ENCODE measurements at places on chromosomes 2 and 18.

- no peak for DNase-seq
Measured at GRCh38 chr2:171482877-171483276, 39.4 kb upstream of the CYBRD1 start.

DNA sequence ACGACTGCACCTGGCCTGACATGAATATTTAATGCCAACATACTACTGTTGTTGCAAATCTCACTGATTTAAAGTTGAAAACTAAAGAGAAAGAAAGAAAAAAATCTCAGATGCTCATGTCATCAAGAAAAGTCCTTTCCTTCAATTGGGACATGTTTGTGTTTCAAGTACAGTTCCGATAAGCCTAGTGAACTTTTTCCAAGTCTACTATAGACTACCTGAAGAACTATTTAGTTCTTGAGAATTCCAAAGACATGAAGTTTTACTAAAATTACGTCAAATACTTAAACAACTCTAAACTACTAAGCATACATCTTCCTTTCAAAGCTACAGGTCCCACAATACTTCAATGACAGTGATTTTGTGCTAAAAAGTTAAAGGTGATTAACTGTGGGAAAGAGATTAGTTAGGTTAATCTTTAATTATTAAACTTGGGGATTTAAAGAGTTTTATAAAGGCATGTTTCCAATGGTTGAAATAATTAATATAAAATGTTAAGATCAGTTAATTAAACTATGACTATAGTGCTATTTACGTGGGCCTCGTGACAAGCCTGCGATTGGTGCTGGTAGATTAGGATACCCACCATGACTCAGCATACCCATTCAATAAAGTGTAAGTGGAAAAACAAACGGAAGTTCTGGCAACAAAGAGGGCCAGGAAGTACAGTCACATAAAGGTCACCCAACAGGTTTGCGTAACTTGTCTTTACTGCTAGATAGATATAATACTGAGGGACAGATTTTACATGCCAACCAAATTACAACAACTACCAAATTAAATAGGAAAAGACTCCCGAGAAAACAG lies 55.5 kb downstream of the SEPTIN10 start:
- DNase-seq, result no peak

DNA sequence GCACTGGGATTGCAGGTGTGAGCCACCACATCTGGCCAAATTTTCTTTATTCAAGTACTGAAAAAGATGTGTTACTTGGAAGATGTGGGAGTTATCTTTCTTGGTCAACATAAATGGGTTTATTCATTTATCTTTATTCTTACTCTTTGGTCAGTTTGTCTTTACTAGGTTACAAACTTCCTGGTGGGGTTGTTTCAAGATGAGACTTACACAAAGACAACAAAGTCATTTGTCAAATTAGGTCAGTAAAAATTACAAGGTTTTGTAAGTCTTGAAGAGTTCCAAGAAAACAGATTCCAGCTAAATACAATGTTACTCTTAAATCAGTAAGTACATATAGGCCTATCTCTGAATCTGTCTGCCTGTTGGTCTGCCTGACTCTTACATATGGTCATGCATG lies 48.9 kb downstream of the DARS1 start:
- no peak for DNase-seq

- DNase-seq, result no peak
Measured at GRCh38 chr2:220279840-220280239, 652.4 kb downstream of the SLC4A3 start.

GRCh38 chr2:37590119-37590571 lies 81.3 kb downstream of the CDC42EP3 start:
- no peak for DNase-seq

- no peak for DNase-seq
Measured at GRCh38 chr2:6556755-6557154, 309.0 kb downstream of the CMPK2 start.

GRCh38 chr2:162057426-162057825 lies 16.6 kb downstream of the DPP4 start:
- DNase-seq, result no peak

DNA sequence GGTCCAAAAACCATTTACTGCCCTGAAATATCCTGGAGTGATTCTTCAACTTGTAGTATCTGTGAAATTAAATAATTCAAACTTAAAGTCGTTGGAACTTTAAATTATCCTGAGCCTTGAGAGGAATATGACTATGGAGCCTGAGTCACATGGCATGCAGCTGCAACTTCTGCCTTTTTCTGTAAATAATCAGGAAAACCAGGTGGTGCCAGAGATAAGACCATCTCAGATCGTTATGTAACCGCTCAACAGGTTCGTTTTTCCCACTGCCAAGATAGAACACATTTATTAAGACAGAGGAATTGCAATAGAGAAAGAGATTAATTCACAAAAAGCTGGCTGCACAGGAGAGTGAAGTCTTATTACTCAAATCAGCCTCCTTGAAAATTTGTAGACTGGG lies 876.5 kb downstream of the SUCLG1 start:
- no peak for DNase-seq

DNA sequence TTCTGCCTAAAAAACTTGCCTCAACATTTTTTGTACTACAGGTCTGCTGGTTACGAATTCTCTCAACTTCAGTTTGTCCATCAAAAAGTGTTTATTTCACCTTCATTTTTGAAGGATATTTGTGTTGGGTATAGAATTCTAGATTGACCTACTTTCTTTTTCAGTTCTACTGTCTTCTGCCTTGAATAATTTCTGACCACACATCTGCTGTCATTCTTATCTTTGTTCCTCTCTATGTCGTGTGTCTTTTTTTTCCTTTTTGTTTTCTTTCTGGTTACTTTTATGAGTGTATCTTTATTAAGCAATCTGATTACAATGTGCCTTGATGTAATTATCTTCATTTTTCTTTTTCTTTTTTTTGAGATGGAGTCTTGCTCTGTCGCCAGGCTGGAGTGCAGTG lies 25.3 kb downstream of the ADCY3 start:
- DNase-seq, result no peak

DNA sequence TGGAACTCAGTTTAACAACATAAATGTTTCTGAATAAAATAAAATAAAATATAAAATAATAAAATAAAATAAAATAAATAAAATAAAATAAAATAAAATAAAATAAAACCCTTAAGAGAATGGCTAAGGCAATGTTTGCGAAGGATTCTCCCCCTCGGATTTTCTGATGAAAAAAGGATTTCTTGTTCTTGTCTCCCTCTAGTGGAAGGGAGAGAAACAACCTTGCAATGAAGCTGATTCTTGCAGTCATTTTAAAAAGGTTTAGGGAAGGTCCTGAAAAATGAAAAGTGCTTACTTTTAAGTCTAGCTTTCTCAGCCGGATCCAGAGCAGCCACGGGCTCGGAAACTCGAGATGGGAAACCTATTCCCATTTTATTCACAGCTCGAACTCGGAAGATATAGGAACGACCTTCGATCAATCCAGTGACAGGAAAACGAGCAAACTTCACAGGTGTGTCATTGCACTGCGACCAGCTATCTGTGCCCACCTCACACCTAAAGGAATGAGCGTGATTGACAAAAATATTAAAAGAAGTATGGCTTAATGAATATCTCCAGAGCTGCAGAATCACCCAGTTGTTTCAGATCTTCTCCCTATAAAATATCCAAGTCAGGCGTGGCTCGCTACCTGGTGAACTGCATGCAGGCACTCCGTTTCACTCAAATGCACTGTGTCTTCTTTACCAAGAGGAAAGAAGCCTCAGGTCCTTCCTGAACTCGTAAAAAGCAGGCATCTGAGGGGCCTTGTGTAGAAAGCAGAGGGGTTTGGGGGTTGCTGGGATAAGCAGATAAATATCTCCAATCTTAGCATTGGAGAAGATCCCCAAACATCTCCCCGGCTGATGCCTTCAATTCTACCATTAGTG lies 68.1 kb downstream of the MYOM1 start:
- DNase-seq, result no peak

DNA sequence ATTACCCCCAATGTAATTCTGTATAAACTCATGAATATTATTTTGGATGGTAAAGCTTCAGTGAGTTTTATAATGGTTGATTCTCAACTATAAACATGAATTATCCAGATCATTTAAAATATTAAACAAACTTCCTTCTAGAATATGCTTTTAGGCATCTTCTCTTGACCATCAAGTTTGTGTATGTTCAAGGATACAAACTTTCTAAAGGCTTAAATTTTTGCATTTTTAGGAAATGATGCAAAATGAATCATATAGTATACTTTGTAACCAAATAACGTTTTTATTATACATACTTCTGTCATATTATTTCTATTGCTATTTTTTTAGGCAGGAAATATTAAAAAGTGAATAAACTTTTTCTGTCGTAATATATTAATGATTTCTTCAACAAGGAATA lies 62.8 kb downstream of the OSBPL6 start:
- DNase-seq, result no peak

- no peak for DNase-seq
Measured at GRCh38 chr18:12657684-12658425, at the start of gene SPIRE1. TSS of gene SPIRE1 (minus strand) at chr18:12658107. CDS start at chr18:12657866, 241 bp downstream.

GRCh38 chr2:157258520-157259326 lies 1.2 kb downstream of the GALNT5 start:
- DNase-seq, result no peak

DNA sequence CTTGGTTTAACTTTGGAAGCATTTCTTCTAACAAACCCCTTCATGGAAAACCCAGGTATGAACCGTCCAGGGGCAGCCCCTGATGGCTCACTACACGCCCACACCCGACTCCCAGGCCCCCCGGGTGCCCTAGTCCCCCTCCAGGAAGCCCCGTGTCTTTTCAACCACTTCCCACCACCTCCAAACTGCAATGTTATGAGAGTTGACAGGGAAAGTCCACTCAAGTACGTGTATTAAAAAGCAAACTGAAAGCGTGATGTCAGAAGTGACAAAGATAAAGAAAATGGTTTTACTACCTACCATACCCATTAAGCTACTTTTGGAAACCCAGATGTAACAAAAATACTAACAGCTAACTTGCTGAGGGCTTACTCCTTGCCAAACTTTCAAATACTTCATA lies 51.5 kb downstream of the L3MBTL4 start:
- DNase-seq, result no peak

- DNase-seq, result no peak
Measured at GRCh38 chr2:177314722-177315264, 50.3 kb upstream of the NFE2L2 start.

- no peak for DNase-seq
Measured at GRCh38 chr2:2831633-2832032, 500.6 kb upstream of the MYT1L start.

DNA sequence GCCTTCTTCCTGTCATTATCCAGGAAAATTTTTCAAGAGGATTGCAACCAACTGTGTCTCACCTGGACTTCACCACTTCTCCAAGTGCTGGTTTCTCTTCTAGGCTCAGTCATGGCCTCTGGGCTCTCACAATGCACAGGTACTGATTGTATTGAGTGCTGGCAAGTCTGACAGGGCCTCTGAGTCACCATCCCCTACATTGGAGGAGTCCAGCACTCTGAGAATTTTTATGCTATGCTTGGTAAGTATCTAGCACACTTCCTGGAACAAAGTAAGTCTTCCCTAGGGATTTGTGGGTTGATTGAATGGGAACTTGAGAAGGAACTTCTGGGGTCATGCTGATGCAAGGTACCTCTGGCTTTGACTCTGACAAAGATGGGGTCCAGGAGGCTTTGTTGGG lies 147.2 kb upstream of the CELF4 start:
- no peak for DNase-seq

GRCh38 chr2:898319-898718 lies 52.3 kb upstream of the SNTG2 start:
- DNase-seq, result no peak

GRCh38 chr2:61520261-61520660 lies 17.9 kb downstream of the XPO1 start:
- no peak for DNase-seq

DNA sequence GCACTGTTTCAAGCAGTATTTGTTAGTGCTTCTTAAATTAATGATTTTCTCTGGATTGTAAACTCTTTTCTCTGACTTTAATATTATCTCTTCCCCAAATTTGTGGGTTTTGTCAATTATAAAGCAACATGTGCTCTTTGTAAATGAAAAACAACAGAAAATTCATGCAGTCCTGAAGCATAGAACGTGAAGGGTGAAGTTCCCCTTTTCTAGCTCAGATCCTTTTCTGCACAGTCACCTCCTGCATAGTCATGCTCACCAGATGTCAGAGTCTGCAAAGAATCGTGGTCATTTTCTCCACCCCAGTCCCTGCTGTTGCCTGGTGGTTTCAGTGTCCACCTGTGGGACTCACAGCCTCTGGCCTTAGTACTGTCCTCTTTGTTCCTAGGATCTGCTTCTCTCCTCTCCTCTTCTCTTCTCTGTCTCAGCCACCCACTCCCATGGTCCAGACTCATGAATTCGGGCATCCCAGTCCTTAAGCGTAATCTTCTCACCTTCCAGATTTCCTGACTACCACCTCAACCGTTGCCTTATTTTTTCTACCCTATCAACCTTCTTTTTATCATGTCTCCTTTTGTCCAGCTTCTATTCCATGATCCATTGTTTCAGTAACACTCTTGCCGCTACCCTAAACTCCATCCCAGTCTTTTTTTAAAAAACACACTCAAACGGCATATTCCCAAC lies 229.1 kb downstream of the RTP5 start:
- DNase-seq, result no peak

DNA sequence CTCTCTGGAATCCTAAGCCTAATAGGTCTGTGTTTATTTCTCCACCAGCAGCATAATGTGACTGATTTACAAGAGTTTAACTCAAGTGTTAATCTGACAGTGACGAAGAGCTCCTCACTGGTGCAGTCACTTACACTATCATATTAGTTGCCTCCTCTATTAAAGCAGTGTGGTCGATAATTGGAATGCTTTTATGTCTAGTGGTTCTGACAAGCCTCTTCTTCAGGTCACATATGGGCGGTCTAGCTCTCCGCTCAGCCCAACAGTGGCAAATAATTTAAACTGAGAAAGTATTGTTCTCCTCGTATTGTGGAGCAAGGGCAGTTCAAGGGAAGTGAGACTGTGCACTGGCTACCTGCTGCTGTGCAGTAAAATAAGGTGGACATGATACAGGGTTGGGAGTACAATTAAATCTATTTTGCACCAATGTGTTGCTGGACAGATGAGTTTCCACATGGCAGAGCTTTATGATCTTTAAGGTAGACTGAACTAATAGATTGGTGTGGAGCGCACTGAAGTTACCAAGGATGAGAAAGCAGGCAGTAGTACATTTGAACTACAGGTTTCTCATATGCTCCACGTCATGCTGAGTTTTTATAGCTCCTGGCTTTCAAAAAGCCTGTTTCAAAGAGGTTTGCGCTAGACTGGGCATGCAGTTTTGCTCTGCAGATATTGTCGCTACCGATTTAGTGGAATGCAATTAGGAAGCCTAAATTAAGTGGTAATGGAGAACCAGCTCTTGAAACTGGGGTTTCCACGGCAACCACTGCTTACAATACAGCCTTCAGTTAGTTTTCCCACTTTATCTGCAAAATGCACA lies 151.7 kb upstream of the POU3F3 start:
- DNase-seq, result no peak

DNA sequence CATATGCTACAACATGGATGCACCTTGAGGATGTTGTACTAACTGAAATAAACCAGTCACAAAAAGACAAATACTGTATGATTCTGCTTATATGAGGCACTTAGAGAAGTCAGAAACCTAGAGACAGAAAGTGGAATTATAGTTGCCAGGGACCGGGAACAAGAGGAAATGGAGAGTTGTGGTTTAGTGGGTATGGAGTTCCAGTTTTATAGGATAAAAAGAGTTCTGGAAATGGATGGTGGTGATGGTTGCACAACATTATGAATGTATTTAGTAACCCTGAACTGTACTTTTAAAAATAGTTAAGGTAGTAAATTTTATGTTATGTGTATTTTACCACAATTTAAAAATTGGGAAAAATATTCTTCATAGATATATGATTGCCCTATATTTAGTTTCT lies 97.7 kb downstream of the DPP4 start:
- no peak for DNase-seq

- no peak for DNase-seq
Measured at GRCh38 chr2:232174662-232175061, 203.9 kb upstream of the ALPP start.

Measured in cortex of kidney (tissue), 1 donor.